H9 (cell line): ENCODE measurements at places on chromosomes 3 and 15. TPM values are rescaled to one million over a fixed set of nuclear protein-coding genes. Genes with fewer than 3 reads are reported as not detected.
A peak's percentile ranks its signal among the peaks of the same experiment; 100 is the strongest.

Gene FOXL2NB
- total RNA-seq = 0.31 and 0.55 TPM in 2 replicates

DNA sequence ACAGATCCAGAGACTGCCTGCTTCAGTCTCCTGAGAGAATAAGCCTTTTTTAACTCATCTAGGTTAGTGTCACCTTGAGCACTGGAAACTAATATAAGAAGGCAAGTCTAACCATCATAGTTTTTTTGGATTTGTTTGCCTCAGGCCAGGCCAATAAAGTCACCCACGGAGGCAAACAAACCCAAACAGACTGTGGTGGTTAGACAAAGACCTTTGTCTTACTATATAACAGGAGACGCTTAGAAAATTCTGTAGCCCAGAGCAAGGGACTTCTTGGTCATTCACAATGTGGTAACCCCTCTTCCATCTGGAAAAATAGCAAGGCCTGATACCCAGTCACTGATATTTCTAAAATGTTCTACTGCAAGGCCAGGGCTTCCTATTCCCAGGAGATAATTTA, 45.3 kb upstream of the PPP2R3A start:
- no peak for DNase-seq

- no peak for DNase-seq
Measured at GRCh38 chr15:88529021-88529630, 17.4 kb downstream of the DET1 start.

DNA sequence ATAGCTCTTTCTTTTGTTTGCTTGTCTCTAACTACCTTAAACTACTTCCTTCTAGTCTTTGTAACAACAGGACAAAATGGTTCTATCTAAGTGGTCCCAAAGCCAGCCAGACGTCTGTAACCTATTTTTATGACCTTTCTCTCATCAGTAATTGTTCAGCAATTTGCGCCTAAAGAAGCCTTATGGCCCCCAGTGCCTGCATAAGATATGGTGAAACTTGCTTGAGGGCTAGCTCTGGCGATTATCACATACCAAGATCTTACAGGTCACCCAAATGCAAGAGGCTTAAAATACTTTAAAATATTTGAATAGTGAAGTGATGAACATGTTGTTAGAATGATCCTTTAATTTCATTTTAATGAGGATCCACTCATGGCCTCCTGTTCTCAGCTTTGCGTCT, 369.4 kb downstream of the SOX2 start:
- DNase-seq = no peak

- peak; percentile 68 for DNase-seq
Measured at GRCh38 chr3:113947372-113948014, at the start of gene ZDHHC23. Gene ZDHHC23 (plus strand): TSS chr3:113948013. CDS start chr3:113948803, 790 bp downstream.

GRCh38 chr15:70561885-70562284, 201.5 kb downstream of the UACA start:
- DNase-seq = peak; percentile 7

DNA sequence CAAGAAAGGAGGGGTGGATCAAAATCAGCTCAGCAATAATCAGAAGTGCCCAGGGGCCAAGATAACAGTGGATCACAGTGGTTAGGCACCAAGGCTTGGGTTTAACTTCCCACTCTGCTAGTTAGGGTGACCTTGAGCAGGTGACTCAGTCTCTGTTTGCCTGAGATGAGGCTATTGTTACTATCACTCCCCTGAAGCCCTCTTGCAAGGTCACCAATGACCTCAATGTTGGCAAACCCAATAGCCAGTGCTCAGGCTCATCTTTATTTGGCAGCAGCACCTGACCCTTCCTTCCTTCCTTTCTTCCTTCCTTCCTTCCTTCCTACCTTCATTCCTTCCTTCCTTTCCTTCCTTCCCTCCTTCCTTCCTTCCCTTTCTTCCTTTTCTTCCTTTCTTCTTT, 102.4 kb upstream of the HACD2 start:
- no peak for DNase-seq

DNA sequence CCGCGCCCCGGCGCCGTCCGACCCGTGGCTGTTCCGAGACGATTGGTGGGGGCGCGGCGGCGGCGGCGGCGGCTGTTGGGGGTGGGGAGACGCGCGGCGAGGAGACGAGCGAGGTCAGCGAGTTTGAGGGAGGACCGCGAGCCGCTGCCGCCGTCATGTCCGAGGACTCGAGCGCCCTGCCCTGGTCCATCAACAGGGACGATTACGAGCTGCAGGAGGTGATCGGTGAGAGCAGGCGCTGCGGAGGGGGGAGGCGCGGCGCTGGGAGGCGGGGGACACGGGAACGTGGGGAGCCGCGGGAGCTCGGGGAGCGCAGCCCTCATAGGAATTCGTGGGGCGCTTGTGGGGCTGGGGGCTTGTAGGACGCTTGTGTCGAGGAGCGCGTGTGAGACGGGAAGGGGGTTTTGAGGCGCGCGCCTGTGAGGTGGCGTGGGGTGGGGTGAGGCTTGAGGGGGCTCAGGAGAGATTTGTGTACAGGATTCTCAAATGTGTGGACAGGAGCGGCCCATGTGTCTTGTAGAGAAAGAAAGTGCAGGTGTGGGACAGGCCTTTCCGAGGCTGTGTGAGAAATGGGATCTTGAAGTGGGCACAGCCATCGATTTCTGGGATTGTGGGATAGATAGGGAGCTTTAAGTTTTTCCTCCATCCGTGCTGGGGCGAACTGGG, 518 bp downstream of the OXSR1 start:
- DNase-seq = no peak

DNA sequence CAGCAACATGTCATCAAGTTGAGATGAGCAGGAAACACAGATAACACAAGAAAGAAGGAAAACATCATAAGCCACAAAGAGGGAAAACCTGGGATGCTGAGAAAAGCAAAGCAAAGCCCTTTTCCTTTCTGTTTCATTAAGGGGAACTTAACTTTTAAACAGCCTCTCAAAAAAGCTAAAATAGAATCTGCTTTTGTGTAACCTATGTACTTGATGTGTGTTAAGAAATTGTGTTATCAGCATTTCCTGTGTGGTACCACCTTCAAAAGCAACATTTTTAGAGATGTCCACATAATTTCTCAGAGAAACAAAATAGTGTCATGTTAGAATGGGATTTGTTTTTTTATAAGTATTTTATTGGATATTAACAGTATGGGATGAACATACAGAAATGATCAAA, 206.2 kb downstream of the IL20RB start:
- DNase-seq = no peak
